ENCODE measurements at places on chromosomes 5 and 9.

- DNase-seq = no peak
Measured at GRCh38 chr9:131695836-131696460, 43.9 kb downstream of the RAPGEF1 start.

GRCh38 chr5:158115468-158115867, 256.5 kb upstream of the CLINT1 start:
- DNase-seq = no peak

GRCh38 chr5:88725454-88725853, 157.5 kb downstream of the MEF2C start:
- no peak for DNase-seq

DNA sequence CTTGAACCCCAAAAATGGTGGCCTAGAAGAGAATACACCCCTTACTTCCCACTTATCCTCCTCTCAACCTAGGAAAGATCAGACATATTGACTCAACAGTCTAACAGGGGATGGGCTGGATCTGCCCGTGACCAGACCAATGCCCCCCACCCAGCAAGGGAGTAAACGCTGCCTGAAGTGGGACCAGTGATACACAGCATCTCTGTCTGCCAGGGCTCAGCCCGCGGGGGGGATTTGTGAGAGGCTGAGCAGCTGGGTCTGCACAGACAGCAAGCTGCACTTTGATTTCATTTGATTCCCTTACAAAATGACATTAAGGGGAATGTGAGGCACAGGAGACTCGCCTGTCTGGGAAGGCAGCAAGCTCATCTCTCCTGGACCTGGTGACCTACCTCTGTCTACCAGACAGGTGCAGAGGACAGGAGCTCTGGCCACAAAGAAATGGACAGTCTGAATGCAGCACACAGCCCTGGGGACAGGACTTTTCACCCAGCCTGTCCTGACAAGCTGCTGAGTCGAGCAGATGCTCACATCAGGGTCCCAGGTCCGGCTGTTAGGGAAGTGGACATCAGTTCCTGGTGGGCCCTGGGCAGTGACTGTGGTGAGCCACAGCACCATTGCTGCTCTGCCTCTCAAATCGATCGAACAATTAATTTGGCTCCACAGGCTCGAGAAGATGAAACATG, 79.9 kb downstream of the RGS3 start:
- DNase-seq = no peak

DNA sequence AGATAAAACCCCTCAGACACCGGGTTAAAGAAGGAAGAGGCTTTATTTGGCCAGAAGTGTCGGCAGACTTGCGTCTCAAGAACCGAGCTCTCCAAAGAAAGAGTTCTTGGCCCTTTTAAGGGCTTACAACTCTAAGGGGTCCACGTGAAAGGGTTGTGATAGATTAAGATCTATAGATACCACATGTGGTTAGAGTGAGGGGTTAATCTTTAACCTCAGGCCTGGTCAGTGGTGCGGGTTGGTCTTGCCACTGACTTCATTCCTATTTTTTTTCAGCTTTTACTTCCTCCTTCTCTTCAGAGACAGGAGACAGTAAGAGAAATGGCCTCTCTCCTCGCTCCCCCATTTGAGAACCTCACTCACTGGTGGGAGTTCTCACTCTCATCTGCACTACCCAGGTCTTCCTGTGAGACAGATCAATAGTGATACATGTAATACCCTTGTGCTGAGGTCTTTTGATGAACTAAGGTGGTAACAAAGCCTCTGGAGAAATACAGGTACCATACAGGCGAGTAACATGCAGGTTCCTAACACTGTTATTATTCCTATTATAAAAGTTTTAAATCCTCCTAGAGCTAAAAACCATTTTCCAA, 52.4 kb upstream of the COX7C start:
- DNase-seq = no peak

- no peak for DNase-seq
Measured at GRCh38 chr5:27465140-27465539, 426.8 kb upstream of the CDH9 start.

DNA sequence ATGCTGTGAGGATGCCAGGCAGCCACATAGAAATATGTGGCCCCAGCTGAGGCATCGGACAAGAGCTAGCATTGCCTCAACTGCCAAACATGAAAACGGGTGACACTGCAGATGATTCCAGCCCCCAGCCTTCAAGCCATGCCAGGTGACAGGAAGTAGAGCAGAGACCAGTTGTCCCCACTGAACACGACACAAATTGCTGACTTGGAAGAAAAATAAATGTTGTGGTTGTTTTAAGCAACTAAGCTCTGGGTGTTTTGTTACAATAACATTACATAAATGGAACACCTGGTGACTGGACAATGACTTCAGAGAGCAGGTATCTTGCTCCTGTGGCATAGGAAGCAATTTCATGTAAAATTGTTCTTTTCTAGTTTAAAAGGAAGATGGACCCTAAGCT, 154.2 kb downstream of the KIF4B start:
- DNase-seq = no peak

DNA sequence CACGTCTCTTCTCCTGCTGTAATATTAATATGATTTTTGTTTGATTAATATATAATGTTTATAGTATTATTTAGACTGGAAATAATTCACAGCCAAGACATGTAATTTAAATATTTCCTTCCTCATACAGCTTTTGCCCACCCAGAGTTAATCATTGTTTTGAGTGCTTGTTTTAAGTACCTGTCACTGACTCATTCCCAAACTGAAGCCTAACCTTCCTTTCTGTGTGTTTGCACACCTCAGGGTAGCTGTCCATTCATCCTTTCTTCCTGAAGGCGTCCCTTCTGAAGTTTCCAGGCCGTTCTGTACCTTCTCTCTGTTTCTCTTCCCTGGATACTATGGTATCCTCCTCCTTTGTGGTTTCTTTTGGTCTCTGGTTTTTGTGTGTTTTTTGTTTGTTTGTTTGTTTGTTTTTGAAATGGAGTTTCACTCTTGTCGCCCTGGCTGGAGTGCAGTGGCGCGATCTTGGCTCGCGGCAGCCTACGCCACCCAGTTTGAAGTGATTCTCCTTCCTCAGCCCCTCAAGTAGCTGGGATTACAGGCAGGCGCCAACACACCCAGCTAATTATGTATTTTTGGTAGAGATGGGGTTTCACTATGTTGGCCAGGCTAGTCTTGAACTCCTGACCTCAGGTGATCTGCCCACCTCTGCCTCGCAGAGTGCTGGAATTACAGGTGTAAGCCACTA, 312.4 kb downstream of the DOCK8 start:
- no peak for DNase-seq

DNA sequence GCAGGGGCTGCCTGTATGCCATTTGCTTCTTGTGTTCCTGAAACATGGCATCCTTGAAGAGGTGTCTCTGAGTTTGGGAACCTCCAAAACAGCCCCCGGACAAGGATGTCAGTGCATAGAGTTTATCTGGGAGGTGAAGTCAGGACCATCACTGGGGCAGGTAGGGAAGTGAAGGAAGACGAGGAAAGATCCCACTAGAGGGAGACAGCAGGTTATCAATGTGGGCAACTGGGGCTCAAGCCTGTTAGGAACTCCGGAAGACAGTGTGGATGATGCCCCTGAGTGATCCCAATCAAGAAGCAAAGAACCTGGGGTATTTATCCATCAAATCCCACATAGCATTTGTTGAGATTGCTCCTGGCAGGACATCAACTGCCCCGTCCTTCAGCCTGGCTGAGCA, 233.1 kb downstream of the AGTPBP1 start:
- DNase-seq = no peak

DNA sequence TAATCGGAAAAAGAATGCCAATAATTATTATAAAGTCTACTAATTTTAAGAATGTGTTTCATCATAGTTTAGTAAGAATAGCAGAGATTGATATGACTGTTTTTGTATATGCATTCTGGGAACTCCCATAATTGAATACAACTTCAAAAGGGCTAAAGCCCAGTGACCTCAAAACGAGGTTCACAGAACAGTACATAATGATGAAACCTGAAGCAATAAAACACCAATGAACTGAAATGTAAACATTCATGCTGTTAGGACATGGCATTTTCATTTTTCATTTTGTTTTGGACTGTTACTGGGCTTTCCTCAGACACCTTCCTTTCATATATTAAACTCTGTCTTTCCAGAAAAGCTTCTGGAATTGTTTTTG, 684 bp upstream of the JMY start:
- DNase-seq = no peak

DNA sequence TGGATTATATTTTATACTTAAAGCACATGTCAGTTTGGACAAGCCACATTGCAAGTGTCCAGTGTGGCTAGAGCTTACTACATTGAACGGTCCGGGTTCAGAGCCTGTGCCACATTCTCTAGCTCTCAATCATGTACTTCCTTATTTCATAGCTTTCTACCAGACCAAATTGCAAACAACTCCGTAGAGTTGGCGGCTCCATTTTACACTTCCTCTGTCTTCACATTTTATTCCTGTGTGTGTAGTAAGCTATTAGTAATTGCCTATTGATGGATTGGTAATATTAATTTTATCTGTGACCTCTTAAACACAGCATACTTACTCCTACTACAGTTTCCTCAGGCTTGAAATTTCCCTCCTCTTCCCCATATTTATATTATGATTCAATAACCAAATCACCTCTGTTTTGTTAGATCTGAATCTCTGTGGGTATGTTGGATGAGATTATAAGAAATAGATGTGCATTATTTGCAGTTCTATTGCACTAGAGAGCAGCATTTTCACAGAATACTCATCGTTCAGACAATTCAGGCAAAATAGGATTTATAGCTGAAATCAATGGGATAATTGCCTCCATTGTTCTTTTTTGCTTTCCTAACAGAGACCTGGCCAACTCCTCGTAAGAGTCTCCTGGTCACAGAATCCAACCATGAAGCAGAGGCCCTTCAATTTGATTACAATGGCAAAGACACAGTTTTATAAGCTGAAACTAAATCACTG, 29.0 kb upstream of the C9orf72 start:
- DNase-seq = no peak

DNA sequence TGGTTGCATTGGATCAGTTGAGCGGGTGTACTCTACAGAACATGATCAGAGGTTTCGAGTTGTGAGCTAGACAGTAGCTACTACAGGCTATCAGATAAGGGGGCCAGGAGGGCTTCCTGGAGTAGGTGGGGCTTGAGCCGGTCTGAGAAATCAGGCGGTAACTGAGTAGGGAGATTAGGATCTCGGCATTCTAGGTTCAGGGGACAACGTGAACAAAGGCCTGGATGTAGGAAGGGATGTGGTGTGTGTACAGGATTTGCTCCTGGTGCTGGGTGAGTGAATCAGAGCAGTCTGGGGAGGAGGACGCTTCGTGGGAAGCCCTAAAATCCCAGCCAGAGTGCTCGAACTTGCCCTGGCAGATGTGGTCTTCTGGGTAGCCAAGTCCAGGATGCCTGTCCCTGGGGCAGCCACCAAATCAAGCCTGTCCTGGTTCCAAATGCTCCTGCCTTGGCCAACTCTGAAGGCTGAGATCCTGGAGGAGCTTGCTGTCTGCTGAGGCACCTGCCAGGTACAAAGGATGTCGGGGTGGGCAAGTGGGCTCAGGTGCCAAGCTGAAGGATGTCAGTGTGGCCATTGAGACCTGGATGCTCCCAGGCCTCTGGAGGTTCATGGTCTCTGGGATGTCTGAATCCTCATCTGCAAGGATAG, 33.4 kb downstream of the STC2 start:
- no peak for DNase-seq

DNA sequence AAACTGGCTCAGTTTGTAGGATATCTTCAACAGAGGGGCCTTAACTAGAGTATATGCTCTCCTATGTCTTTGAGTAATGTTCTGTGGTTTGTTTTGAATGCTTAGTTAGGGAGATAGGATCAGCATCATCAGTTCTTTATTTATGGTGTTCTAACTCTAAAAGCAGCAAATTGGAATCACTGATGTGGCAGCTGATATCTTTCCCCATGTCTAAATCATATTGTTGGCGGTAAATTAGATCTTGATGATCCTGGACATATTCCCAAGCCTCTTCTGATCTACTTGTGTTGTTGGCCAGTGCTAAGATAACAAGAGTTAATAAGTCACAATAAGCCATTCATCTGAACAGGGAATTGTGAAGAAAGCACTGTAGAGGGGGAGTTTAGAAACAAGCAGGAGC, 332.4 kb upstream of the DAB2 start:
- DNase-seq = no peak

DNA sequence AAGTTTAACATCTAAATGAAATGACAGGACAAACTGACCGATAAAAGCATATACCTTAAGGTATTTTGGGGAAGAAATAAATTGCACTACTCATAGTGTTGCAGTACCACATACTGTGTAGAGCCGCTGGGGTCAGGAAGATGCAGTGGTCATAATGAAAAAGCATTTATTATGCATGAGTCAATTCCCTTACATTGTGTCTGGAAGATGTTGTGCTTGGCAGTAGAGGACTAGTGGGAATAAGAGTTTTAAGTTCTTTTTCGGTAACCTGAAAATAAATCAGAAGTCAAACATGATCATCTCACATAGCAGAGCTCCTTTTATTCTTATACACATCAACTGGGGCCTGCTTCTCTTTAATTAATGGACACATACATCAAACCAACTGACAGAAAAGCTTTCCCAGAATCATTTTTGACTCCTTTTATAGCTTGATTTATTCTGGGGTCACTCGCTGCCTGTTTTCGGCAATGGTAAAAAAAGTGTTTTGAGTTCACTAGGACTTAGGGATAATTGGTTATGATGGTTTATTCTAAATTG, 262.5 kb upstream of the CHD1 start:
- DNase-seq = no peak

GRCh38 chr5:36177715-36178523, 26.0 kb downstream of the SKP2 start:
- DNase-seq = no peak

DNA sequence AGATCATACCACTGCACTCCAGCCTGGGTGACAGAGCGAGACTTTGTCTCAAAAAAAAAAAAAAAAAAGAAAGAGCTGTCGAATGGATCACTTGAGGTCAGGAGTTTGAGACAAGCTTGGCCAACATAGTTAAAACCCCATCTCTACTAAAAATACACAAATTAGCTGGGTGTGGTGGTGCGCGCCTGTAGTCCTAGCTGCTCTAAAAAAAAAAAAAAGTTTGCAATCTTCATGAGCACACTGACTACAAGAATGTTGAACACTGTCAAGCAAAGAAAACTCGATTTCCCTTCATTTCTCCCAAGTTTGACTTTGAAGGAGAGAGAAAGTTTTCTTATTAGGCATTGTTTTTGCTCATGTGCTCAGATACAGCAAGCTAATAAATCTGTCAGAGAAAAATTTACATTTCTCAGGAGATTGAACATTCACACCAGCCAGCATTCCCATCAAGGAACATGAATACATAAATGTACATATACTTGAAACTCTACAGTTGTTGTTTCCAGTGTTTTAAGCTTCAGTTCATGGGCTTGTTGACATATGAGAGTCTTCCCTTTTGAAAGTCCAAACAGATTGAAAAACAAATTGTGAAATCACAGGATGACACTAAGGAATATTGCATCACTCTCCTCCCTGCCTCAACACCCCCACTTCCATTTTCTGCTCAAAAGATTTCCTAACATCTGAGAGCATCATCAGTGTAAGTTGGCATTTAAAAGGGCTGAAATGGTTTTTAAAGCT, 81.8 kb downstream of the ARRDC3 start:
- DNase-seq = no peak

DNA sequence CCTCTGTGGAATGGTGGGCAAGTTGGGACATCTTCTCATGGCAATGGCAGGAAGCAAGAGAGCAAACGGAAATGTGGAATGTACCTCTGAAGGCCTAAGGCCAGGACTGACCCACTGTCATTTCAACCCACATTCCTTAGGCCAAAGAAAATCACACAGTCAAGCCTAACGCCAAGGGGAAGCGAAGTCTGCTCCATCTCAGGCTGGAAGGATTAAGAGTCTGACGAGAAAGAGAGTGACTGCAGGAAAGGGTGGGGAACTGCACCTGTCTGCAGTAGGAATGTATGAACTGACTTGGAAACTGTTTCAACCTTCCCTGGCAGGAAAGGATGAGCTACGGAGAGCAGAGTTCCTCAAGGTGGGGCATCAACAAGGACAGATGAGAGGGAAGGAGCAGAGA, 90.2 kb upstream of the TAS2R1 start:
- no peak for DNase-seq
